ENCODE measurements at places on chromosomes 11 and 22.

GRCh38 chr11:127567237-127567932, 566.8 kb upstream of the KIRREL3 start:
- DNase-seq = no peak

DNA sequence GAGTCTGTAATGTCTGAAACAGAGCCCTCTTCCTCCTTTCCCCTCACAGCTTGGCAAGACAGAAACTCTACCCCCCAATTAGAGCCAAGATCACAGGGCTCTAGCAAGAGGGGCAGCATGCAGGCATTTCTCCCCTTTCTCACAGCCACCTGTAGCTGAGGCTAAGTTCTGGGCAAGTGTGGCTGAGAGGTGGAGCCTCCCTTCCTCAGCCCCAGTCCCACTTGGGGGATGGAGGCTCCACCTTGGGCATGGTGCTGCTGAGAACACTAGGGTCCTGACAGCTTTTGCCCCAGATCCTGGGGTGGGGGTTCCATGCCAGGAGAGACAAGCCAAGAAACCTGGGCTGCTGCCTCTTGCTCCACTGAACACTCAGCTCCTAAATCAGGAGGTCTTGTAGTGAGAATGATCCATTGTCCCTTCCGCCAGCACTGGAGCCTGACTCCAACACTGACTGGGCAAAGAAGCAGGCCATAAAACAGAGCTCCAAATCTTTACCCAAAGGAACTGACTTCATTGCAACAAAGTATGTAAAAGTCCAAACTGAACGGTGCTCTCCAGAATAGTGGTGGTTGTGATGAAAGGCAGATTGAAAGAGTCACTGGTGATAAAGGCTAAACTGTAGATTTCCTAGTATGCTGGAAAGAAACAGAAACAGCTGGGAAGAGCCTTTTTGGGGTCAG, 25.6 kb downstream of the NARS2 start:
- no peak for DNase-seq

GRCh38 chr22:49566141-49566541, 261.5 kb downstream of the BRD1 start:
- DNase-seq = no peak

GRCh38 chr22:38081941-38082828, 1.8 kb downstream of the SLC16A8 start:
- DNase-seq = no peak

- no peak for DNase-seq
These were observed 143.2 kb downstream of the SBF2 start for GRCh38 chr11:10150800-10151199.

DNA sequence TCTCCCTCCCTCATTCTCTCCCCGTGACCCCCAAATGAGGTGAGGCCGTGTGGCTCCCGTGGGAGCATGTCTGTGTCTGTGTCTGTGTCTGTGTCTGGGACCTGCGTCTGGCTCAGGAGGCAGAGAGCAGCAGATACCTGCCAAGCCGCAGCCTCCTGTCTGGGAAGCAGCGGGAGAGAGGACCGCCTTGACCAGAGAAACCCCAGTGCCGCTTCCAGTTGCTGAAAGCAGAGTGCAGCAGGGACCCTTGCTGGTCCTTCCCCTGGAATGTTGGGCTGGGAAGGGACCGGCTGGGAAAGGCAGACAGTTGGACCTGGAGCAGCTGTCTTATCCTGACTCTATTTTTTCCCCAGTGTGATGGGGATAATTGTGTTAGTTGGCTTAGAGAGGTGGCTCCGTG, 525 bp downstream of the CSDC2 start:
- DNase-seq = no peak

GRCh38 chr11:28983780-28984179, 875.6 kb downstream of the METTL15 start:
- no peak for DNase-seq

GRCh38 chr11:67118181-67118766, 789 bp upstream of the KDM2A start:
- no peak for DNase-seq

- DNase-seq = no peak
These were observed 246.6 kb downstream of the KIRREL3 start for GRCh38 chr11:126753990-126754389.

GRCh38 chr11:17640493-17641164, 78.7 kb upstream of the MYOD1 start:
- no peak for DNase-seq

- DNase-seq = no peak
These were observed 11.2 kb downstream of the DPP3 start for GRCh38 chr11:66491315-66491935.

- DNase-seq = no peak
These were observed 335.5 kb downstream of the CADM1 start for GRCh38 chr11:115168686-115169085.

DNA sequence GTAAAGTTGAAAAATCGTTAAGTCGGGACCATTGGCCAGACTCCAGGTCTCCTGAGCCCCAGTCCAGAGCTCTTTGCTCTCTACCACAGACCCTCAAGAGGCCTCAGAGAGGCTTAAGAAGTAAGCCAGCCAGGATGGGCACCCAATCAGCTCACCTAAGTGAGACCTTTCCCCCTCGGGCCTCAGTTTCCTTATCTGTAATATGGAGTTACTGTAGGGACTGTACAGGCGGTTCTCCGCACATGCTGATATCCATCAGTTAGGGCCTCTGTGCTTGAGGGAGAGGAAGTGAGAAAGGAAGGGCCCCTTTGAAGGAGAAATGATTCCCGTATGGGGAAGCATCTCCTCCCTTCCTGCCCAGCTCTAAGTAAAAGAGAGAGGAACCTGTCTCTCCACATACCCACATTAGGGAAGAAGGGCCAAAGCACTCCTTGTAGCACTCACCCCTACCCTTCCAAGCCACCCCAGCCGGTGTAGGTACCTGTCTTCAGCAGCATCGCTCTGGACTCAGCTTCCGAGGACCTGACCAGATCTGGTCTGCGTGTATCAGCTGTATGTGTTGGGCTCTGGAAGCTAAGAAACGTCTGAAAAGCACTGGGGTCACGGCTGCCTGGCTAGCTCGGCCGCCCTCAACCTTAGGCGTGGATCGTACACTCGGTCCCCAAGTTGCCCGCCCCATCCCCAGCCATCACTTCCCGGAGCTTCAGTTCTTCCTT, 653 bp downstream of the NAGA start:
- DNase-seq = no peak

GRCh38 chr22:41380993-41381328, 781 bp upstream of the TEF start:
- DNase-seq = peak; percentile 67

- no peak for DNase-seq
These were observed 94.3 kb upstream of the ARHGAP42 start for GRCh38 chr11:100592619-100593260.

DNA sequence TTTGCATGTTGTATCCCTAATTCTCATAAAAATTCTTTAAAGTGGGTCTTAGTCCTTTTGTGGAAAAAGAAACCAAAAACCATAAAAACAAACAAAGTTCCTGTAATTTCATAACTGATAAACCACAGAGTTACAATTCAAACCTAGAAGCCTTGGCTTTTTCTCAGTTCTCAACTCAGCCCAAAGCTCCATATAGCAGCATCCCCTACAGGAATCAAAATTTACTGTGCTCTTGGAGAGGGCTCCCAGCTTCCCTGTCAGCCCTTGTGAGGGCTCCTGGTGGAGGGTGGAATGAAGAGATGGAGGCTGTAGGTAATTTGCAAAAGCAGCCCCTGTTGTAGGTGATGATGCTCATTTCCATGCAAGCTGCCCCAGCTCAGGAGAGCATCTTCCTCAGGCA, 506.1 kb upstream of the KIRREL3 start:
- no peak for DNase-seq

GRCh38 chr11:74084796-74085541, 76.1 kb upstream of the UCP3 start:
- DNase-seq = no peak

DNA sequence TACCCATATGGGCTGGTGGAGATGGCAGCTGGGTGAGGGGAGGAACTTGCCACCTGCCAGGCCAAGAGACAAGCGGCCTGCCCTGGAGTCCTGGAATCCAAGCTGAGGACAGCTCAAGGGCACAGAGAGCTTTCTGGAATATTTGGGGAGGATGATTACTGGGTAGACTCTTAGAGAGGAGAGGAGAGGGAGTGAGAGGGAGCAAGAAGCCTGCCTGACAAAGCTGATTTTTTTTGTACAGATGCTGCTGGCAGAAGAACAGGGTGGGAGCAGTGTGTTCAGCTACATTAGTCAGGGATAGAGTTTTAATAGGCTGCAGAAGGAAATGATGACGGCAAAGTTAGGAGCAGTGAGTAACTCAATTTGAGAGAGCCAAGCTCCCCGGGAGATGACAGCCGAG, 299.3 kb downstream of the NXPE2 start:
- no peak for DNase-seq

- no peak for DNase-seq
These were observed 1166.5 kb downstream of the LRRC4C start for GRCh38 chr11:40292721-40293508.

- DNase-seq = peak; percentile 62
These were observed 23.8 kb upstream of the IGSF22 start for GRCh38 chr11:18749681-18750319.

- peak; percentile 66 for DNase-seq
These were observed at the start of gene TRIM22 for GRCh38 chr11:5689551-5689983. TRIM22 (plus strand) TSS chr11:5689790; CDS start chr11:5696233, 6,443 bp downstream.

DNA sequence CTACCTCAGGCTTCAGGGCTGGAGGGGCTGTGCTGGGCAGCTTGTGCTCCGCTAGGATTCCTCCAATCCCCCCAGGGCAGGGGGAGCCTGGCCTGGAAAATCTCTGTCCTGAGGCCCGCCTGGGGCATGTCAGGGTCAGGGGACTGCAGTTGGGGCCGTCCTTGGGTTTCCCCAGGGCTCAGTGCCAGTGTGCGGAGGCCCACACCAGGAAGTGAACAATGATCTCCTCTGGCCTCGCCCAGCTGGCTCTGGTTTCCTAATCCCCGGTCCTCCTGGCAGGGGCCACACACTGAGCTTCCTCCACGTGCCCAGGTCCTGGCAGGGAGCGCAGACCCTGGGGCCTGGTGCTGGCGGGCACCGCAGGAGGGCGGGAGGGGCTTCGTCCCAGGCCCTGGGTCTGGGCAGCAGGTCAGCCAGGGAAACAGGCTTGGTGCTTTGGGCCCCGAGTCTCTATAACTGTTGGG, 1.4 kb upstream of the MUC2 start:
- peak; percentile 17 for DNase-seq

GRCh38 chr11:19715373-19715772, 2.7 kb downstream of the NAV2 start:
- peak; percentile 91 for DNase-seq

- DNase-seq = peak; percentile 16
These were observed 109.2 kb downstream of the CSNK2A3 start for GRCh38 chr11:11243590-11244469.

- DNase-seq = no peak
These were observed 274.2 kb downstream of the CASP12 start for GRCh38 chr11:104624021-104624420.

DNA sequence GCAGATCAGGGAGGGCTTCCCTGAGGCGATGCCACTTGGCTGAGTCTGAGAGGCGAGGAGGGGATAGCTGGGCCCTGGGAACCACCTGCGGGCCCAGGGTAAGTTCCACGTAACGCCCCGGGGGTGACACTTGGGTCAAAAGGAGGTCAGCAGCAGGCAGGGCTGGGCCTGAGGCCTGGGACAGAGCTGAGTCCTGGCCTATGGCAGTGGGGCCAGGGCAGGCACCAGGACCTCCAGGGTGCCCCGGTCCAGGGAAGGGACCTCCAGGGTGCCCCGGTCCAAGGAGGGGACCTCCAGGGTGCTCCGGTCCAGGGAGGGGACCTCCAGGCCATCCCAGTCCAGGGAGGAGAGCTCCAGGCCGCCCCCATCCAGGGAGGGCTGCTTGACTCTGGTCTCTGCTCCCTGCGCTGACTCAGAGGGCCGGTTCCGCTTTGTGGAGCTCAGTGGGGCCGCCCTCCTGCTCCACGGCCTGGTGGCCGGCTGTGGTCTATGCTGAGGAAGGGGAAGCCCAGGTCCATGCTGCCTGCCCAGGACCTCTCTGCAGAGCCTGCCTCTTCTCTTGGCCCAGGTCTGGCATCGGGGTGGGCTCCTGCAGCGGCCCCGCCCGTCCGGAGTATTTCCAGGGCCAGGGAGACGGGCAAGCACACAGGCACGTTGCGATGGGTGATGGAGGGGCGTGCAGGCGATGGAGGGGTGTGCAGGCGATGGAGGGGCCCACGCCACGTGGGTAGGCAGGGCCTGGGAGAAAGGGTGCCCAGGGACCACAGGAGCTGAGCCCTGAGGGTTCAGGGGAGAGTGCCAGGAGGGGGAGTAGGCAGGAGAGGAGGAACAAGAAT, 19.5 kb upstream of the WNT7B start:
- DNase-seq = peak; percentile 65

GRCh38 chr11:67406969-67407687, 3.2 kb downstream of the TBC1D10C start:
- DNase-seq = no peak

DNA sequence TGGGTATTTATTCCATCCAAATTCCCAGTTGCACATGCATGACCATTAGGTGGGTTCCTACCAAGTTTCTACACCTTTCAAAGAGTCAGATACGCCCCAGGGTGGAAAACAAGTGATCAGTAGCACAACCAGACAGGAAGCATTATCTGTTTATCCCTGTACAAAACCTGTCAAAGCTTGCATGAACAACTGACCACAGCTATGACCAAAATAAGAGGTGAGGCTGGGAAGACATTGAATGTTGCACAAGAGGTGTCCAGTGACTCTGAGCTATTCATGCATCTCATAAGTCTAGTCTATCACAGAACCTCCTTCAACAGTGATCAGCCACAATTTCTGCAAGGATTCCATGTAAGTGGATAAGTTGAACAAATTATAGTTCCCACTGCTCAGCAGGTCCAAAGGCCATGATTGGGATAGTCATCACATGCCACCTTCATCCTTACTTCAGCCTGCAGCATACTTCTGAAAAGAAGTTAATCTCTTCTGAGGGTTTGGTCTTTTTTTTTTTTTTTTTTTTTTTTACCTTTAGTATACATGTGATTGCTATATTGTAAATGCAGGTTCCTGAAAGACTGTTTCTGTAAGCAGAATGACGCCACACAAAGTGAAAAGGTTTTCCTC, 28.0 kb upstream of the TMEM45B start:
- no peak for DNase-seq

- DNase-seq = no peak
These were observed 1032.5 kb downstream of the DLG2 start for GRCh38 chr11:84594602-84595001.

GRCh38 chr11:111387363-111387762, 8.3 kb upstream of the POU2AF1 start:
- no peak for DNase-seq

- DNase-seq = no peak
These were observed 171.0 kb downstream of the NELL1 start for GRCh38 chr11:20840341-20840740.

GRCh38 chr11:68043029-68043348, 4.2 kb downstream of the TCIRG1 start:
- no peak for DNase-seq

- DNase-seq = peak; percentile 80
These were observed 29.5 kb upstream of the CCDC34 start for GRCh38 chr11:27392278-27393114.

DNA sequence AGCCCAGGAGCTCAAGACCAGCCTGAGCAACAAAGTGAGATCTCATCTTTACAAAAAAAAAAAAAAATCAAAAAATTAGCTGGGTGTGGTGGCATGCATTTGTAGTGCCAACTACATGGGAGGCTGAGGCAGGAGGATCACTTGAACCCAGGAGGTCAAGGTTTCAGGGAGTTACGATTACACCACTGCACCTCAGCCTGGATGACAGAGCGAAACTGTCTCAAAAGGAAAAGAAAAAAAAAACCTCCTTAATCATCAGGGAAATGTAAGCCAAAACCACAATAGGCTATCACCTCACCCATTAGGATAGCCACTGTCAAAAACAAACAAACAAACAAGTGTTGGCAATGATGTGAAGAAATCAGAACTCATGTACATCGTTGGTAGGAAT, 13.4 kb downstream of the DGCR2 start:
- no peak for DNase-seq

All from brain microvascular endothelial cell (primary cell).